CD4-positive, alpha-beta T cell treated with Interleukin-6 at 100 ng/mL for 8 hours (primary cell): ENCODE measurements at places on chromosomes 1 and 21.
A peak's percentile ranks its signal among the peaks of the same experiment; 100 is the strongest.

GRCh38 chr21:26948194-26948593, 18.7 kb downstream of the ADAMTS5 start:
- no peak for DNase-seq

GRCh38 chr1:226787071-226787470, 48.0 kb upstream of the ITPKB start:
- no peak for DNase-seq

- DNase-seq: no peak
Observed at GRCh38 chr1:165222580-165222979, 133.9 kb downstream of the LMX1A start.

- DNase-seq: no peak
Observed at GRCh38 chr1:113074237-113074636, 1.2 kb downstream of the LRIG2 start.

DNA sequence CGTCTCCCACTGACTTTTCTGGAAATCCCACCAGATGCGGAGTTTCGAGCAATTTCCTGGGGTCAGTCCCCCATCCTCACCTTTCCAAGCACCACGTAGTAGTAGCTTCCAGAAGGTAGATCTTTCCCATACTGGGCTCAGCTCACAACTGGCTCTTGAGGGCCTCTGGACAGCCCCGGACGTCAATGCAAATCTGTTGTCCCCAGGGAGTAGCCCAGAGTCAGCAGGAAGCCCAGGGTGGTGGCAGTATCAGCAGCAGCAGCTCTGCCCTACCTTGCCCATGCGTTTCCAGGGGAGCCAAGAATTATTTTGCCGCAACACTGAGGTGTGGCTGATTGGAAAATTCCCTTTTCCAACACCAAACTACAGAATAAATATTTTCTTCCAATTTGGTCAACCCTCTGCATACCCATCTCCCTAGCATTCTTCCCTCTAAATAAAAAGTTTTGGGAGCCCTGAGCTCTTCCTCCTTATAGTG, 70.3 kb downstream of the CD46 start:
- no peak for DNase-seq

DNA sequence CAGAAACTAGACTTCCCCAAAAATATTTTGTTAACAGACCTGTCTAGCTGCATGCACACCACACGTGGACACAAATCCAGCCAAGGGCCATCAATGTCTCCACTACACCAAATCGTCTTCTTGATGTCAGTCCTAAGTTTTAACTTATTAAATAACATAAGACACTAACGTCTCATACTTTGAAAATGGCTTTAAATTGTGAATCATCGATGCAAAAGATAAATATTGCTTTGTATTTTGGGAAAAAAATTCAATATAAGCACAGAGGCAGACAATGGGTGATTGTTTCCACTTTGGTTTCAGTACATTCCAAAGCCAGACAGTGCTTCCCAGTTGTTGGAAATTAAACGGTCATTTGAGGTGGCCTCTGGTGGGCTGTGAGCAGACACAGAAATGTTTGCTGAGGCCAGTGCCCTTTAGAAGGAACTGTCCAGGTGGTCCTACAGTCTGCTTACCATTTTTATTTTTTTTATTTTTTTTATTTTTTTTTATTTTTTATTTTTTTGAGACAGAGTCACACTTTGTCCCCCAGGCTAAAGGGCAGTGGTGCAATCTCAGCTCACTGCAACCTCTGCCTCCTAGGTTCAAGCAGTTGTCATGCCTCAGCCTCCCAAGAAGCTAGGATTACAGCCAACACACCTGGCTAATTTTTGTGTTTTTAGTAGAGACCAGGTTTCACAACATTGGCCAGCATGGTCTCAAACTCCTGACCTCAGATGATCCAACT, 1.8 kb upstream of the KIAA2013 start:
- DNase-seq: no peak

DNA sequence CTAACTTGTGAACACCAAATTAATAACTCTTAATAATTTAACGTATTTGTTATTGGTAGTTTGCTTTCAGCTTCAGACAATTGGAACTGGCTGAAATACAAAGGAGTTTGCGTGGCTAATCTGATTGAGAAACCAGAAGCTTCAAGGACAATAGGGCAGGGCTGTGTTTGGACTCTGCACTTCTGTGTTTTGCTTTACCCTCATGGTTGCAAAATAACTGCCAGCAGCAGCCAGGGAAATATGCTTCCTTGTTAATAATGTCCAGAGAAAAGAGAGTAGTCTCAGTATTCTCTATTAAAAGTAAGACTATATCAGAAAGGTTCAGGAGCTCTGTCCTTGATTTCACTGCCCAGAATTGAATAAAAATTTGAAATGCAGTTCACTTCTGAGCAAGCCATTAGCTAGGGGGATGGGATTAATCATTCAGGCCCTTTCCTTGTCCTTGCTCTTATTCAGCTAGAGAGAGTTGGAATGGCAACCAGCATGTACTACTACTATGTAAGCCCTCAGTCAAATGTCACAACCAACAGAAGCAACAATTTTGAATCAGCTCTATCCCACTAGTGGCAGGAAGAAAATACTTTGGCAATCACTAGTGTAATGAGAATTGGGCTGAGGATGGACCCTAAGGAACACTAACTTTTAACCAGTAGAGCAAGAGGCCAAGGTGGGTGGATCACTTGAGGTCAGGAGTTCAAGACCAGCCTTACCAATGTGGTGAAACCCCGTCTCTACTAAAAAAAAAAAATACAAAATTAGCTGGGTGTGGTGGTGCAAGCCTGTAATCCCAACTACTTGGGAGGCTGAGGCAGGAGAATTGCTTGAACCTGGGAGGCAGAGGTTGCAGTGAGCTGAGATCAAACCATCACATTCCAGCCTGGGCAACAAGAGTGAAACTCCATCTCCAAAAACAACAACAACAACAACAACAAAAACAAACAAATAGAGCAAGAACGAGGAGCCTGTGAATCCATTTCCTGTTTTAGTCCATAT, 76.8 kb downstream of the POU2F1 start:
- DNase-seq: no peak

DNA sequence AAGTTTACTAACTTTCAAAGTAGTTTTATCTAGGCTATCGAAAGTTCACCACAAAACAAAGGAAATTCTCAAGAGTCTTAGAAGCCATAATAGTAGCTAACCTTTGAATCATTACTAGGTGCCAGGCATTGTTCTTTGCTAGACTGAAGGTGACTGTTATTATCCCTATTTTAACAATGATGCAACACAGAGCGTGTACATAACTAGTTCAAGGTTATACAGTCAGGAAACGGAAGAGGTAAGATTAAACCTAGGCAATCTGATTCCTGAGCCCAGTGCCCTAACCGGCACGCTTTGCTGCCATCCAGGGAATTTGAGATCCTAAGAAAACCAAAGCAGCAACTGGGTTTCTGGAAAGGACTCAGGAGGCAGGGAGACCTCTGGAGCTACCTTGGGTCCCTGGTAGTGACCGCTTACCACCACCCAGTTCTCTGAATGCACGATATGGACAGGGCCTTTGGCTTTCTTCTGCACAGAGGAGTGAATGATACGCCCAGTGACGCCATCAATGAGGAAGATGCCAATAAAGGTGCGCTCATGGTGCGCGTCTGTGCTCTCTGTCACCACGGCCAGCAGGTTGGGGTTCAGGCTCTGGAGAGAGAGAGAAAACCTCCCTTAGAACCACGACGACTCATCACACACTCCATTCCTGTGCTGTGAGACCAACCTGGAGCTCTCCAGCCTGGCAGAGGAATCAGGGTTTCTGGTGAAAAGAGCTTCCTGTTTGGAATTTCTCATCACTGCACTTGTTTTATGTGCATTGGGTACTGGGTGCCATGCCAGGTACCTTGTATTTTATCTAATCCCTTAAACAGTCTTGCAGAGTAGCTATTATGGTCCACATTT, 13.1 kb upstream of the UBR4 start:
- DNase-seq: no peak

- DNase-seq: no peak
Observed at GRCh38 chr1:178540646-178541045, 27.7 kb downstream of the TEX35 start.

- DNase-seq: no peak
Observed at GRCh38 chr1:1666526-1666925, 7.7 kb upstream of the CDK11B start.

GRCh38 chr1:119878171-119878570, 18.1 kb downstream of the ADAM30 start:
- no peak for DNase-seq

DNA sequence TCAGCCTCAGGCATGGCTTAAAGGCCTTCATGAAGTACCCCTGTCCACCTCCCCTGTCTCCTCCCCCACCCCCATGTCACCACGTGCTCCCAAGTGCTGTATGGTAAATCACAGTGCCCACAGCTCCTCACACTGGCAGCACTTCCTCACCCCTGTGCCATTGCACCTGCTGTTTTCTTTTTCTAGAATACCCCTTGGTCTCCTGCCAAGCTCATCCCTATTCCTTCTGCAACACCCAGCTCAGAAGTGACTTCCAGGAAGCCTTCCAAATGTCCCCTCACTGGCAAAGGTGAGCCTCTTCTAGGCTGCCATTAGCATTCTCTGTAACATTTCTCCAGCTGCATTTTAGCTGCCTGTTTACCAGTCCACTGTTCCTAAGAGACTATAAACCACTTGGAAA, 9.4 kb downstream of the AKNAD1 start:
- no peak for DNase-seq

GRCh38 chr1:223212441-223212840, 69.4 kb upstream of the TLR5 start:
- no peak for DNase-seq

GRCh38 chr1:55059302-55060132, 20.2 kb downstream of the PCSK9 start:
- no peak for DNase-seq

DNA sequence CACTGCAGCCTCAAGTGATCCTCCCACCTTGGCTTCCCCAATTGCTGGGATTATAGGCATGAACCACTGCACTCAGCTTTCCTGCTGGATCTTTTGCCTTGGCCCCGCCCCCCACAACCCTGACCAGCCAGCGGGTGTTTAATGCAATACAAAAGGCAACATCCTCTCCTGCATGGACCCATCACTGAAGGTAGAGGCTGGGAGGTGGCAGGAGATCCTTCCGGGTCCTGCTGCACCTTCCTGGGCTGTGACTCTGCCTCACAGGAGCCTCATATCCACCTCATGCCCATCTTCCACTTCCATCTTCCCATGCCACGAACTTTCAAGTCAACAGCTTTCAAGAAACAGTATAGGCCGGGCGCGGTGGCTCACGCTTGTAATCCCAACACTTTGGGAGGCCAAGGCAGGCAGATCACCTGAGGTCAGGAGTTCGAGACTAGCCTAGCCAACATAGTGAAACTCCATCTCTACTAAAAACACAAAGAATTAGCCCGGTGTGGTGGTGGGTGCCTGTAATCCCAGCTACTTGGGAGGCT, 11.7 kb upstream of the WNT9A start:
- no peak for DNase-seq

GRCh38 chr1:170096806-170097340, 22.4 kb upstream of the KIFAP3 start:
- DNase-seq: no peak

- DNase-seq: no peak
Observed at GRCh38 chr1:22877112-22877915, 95.4 kb downstream of the LACTBL1 start.

- DNase-seq: no peak
Observed at GRCh38 chr1:220483700-220484099, 44.2 kb upstream of the MARK1 start.

GRCh38 chr1:234435620-234436019, 43.4 kb downstream of the TARBP1 start:
- no peak for DNase-seq

GRCh38 chr1:221708076-221708571, 33.8 kb downstream of the DUSP10 start:
- peak; percentile 40 for DNase-seq

GRCh38 chr1:231603598-231604275, 22.9 kb upstream of the DISC1 start:
- peak; percentile 65 for DNase-seq

- no peak for DNase-seq
Observed at GRCh38 chr1:184753117-184753516, 1.5 kb downstream of the EDEM3 start.

DNA sequence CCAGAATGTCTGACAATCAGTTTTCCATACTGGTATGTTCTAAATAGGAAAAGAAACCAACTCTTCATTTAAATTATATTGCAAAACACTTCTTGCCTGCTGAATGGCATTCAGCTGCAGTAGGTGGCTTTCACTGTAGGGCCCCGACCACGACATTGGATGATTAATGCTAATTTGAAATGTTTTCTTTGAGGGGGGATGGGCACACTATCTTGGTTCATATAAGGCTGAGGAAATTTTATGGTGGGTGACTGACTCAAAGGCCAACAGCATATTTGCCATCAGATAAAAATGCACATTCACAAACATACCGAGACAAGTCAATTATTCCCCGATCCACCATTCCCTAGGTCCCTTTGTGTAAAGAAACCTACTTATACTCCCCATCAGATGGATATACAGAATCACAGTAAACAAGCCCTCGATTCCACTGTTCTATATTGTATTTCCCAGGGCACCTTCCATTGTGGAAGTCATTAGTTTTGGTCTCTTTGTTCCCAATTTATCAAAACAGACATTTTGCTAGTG, 464.2 kb upstream of the DAB1 start:
- DNase-seq: no peak

DNA sequence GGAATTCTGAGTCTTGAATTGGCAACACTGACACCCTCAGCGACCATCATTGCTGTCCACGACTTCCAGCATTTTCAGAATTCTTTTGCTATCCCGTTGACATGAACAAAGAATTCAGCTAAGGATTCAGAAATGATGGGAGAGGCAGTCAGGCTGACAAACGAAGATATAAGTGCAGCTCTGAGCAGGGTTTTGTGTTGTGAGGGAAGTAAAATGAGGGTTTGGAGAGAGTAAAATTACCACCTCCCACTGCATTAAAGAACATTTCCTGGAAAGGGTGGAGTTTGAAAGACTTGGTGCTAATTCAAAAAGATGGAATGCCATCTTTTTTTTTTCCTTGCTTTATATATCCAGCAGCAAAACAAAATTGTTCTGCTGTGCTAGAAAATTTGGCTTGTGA, 4.9 kb upstream of the ELK4 start:
- no peak for DNase-seq

- no peak for DNase-seq
Observed at GRCh38 chr21:35606578-35606977, 453.7 kb downstream of the SETD4 start.

- no peak for DNase-seq
Observed at GRCh38 chr1:92184632-92185031, 33.1 kb upstream of the C1orf146 start.

- no peak for DNase-seq
Observed at GRCh38 chr1:93207211-93207610, 26.7 kb downstream of the CCDC18 start.

GRCh38 chr1:167629681-167630567, at the start of gene RCSD1:
TSS of gene RCSD1 (plus strand) at chr1:167630232. CDS start at chr1:167630424, 192 bp downstream.
- peak; percentile 62 for DNase-seq

- DNase-seq: no peak
Observed at GRCh38 chr1:60430375-60430774, 356.8 kb upstream of the C1orf87 start.

- no peak for DNase-seq
Observed at GRCh38 chr21:31255896-31256295, 88.2 kb downstream of the TIAM1 start.
